Heart left ventricle (tissue), 16 donors: ENCODE measurements at places on chromosomes 1 and 21. TPM values are rescaled to one million over a fixed set of nuclear protein-coding genes. Genes with fewer than 3 reads are reported as not detected.

DNA sequence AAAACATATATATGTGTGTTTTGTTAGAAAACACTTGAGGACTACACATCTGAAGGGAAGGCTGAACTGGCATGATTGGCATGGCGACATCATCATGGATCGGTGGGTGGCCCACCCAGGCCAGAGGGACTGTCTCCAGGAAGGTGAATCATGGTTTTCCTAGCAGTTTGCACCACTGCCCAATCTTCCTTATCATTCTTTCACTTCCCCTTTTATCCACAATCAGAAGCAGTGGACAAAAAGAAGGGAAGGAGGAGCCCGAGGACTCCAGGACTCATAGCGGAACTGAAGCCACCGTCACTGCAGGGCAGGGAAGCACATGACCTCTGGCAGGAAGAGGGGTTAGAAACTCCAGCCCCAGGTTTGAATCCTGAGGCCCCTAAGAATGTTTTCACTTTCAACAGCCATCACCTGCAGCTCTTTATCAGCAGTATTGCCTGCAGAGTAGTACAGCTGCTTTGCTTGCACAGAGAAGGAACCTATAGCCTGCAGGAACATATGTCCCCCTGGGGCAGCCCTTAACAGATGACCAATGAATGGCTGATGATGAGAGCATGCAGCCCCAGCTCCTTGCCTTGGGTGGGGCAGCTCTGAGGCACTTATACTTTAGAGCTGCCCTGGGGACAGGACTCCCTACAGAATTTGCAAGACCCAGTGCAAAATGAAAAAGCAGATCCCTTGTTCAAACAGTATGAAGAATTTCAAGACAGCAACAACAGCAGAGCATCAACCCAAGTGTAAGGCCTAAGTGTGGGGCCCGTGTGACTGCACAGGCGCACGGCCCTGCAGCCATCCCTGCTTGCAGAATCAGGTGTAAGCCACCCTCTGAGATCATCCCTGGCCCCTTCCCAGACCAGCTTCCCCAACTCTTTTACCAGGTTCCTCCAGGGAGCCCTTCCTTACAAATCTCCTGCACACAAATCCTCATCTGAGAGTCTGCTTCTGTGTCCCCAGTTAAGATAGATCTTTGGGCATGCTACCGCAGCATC, 241.8 kb upstream of the IRF2BP2 start:
- DNase-seq = peak; percentile 46

DNA sequence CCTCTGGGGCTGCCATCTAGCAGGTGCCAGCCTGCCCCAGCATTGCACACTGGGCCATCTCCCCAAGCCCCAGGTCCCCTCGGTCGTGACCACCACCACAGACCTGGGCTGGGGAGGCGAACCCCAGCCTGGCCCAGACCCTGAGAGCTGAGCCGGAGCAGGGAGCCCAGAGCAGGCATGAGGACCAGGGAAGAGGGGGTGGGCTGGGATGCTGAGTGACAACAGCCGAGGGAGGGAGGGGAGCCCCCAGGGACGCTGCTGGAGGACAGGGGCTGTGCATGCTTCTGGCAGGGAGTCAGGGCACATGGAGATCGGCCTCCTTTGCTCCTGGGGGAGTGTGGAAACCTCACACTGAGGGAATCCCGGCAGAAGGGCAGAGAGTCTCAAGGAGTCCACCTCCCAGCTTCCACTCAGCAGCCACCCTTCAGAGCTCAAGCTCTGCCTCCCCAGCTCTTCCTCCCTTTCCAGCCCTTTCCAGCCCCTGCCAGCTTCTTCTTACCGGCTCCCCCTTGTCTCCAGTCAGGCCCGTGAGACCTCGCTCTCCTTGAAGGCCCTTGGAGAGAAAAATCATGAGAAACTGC, 23.7 kb upstream of the PEF1 start:
- peak; percentile 46 for DNase-seq

DNA sequence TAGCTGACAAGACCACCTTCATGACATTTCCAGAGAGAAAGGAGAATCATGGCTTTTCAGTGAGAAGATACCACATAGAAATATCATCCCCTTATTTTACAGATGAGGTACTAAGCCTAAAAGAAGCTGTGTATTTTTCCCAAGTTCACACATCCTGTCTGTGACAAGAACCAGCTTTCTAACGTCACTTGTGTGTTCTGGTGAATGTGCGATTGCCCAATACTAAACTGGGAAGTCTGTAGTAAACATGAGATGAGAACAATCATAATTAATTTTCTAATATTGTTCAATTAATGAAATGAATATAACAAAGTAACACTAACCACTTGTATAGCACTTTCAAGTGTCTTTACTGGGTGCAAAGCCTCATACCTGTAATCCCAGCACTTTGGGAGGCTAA, 46.0 kb downstream of the PTGER3 start:
- no peak for DNase-seq

DNA sequence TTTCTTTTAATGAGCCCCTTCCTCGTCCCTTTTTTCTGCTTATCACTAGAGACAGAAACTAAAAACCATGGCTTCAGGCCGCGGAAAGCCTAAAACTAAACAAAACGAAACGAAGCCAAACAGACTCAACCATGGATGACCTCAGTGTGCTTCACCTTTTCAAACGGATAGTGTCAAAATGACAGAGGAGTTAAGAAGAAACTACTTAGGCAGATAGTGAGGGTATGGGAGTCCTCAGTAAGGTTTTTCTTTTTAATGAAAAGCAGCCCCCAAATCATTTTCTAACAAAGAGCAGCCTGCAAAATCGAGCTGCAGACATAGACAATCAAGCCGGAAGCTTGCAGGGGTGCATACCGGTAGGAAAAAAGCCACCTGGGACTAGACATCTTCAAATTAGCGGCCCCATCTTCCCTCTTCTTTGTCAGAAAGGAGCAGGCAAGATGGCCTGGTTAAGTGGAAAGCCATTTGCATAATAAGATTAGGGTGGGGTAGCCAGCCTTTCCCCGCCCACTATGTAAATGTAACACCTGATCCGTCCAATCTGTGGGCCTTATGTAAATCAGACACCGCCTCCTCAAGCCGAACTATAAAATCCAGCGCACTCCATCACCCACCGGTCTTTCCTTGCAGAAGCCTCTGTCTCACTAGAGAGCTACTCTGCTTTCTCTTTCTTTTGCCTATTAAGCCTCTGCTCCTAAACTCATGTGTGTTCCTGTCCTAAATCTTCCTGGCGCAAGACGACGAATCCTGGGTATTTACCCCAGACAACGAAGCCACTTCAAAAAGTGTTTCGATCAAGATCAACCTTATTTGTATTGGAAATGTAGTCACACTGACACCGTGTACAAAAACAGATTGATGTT, 6.2 kb upstream of the ERO1B start:
- no peak for DNase-seq

DNA sequence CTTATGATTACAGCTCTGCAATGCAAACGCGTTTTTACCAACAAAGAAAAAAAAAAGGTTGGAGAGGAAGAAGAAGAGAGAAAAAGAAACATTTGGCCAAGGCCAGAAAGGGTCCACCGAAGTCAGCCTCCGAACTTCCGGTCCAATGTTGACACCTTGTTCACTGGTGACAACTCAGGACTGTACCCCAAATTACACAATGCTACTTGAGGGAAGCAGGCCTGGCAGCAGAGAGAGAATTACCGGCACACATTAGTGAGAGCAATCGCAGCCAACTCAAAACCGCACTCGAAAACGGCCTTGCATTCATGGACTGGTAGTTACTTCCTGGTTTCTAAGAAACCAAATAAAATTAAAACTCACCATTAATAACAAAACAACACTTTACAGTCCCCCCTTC, 652.5 kb downstream of the KIF26B start:
- no peak for DNase-seq

- DNase-seq = no peak
Observed at GRCh38 chr1:238466459-238466858, 575.7 kb upstream of the ZP4 start.

DNA sequence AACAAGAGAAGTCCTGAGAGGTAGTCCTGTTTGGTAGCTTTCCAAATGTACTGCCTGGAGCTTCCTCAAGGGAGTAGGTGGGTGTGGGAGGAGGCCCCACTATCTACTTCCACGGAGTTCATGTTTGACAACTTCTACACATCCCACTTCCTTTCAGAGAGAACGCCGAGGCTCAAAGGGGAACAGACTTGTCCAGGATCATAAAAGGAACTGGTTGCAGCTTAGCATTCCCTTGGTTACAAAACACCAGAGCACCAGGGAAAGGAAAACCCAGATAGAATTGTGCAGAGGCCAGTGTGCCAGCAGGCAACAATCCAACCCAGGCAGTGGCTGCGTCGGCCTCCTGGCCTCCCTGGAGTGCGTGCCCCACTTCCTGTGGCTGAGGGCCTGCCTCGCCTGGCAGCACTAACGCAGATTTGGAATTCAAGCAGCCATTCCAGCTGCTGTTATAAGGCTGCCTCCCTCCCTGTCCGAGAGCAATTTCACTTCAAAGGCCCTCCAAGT, 4.2 kb upstream of the RAP1GAP start:
- peak; percentile 71 for DNase-seq

- no peak for DNase-seq
Observed at GRCh38 chr1:28160782-28161266, 15.7 kb downstream of the PTAFR start.

DNA sequence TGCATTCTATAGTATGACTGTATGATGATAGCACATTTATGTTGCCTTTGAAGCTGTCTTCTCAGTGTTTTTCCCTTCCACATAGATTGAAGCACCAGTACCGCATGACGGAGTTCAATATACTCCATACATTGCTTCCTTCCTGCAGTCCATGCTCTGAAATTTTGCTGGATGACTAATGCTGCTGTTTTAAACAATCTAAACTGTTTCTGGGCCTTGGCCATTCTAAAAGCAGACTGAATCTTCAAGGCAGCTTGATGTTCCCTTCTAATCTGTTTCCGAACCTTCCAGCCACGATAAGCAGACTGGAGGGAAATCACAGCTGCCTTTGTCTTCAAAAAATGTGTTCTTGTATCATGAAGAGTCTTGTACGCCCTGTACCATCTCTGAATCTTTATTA, 36.2 kb upstream of the F13B start:
- DNase-seq = no peak

GRCh38 chr21:36297406-36297937, 22.5 kb upstream of the MORC3 start:
- no peak for DNase-seq

DNA sequence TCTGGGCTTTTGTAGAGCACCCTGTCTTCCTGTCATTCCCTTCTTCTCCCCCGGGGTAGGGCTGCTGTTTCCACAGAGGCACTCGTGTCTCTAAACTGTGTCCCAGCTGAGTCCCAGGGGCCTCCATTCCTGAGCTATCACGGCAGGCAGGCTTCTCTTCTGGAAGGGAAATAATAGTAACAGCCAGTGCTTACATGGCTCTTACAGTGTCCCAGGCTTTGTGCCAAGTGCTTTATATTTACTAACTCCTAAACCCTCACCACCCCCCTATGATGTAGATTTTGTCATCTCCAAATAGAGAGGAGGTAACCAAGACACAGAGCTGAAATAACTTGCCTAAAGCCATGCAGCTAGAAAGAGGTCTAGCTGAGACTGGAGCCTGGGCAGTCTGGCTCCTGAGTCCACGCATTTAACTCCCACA, 1.4 kb upstream of the CELF3 start:
- DNase-seq = peak; percentile 29

DNA sequence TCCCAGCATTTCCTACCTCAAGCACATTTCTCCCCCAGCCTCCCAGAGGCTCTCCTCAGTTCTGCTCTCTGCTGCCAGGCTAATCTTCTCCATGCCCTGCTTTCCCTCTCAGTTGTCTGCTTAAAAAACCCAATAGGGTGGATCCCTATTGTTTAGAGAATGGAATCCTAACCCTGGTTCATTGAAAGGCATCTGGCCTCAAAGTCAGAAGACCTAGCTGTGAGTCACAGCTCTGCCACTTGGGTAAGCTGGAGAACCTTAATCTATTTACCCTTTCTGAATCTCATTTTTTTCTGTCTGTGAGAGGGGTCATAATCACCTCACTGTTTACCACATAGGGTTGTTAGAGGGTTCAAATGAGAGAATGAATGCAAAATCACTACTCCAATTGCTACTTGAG, 12.5 kb upstream of the MYOC start:
- DNase-seq = no peak

DNA sequence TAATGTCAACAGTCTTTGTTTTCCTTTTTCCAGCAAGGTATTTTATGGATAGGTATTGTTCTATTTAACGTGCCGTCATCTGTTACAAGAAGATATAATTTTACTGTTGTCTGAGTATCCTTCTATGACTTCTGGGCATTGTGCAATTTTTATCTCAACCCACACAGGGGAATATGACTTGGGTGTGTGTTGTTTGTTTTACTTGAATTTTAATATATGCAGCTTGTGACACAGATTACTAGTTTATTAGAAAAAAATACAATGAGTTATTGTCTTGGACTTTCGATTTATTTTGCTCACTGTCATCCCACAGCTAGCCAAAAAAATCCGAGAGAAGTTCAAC, 111.9 kb downstream of the CACHD1 start:
- no peak for DNase-seq

- DNase-seq = peak; percentile 80
Observed at GRCh38 chr1:46183079-46183847, 7.0 kb upstream of the P3R3URF start.

- no peak for DNase-seq
Observed at GRCh38 chr1:54464477-54465146, 58.4 kb upstream of the SSBP3 start.

GRCh38 chr1:182235952-182236650, 155.5 kb downstream of the GLUL start:
- peak; percentile 71 for DNase-seq

DNA sequence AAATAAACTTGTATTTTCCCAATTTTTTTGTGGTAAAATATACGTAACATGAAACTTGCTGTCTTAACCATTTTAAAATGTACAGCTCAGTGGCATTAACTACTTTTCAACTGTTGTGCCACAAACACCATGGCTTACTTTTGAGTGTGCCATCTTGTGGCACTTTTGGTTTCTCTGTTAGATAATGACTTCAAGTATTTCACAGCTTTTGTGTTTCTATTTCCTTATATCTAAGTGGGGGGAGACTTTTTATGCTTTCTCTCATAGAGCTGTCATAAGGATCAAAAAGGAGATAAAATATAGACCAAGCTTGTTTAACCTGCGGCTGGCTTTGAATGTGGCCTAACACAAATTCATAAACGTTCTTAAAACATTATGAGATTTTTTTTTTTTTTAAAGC, 44.3 kb downstream of the CDC14A start:
- DNase-seq = no peak

GRCh38 chr1:202187697-202188407, 5.7 kb upstream of the LGR6 start:
- no peak for DNase-seq

DNA sequence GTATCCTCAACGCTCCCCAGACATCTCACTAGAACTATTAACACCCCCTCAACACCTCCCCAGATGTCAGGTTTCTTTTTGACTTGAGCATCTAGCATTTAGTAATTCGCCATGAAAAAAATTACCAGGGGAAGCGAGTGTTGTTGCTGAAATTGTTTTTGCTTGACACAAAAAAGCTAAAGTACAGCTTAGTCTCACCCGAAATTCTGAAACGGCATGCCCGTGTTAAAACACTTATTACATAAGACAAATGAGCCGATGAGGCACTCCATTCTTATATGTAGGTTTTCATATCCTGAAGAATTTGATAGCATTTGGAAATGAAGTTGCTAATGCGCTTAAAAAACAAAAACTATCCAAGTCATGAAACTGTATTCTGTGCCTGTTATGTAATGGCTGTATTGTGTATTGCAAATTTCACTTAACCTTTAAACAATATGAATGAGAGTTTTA, 1.3 kb upstream of the NRIP1 start:
- no peak for DNase-seq

Gene PNRC2
- total RNA-seq = 69.6 TPM

Gene IFI44
- 9.1 TPM for total RNA-seq

Gene ZNF644
- 26.8 TPM for total RNA-seq

Gene SPRR1A
- total RNA-seq = not detected
